ENCODE measurements at places on chromosomes 3 and 15. TPM values are rescaled to one million over a fixed set of nuclear protein-coding genes. Genes with fewer than 3 reads are reported as not detected.
A peak's percentile ranks its signal among the peaks of the same experiment; 100 is the strongest.

GRCh38 chr15:64947211-64947610, 35.5 kb downstream of the ANKDD1A start:
- DNase-seq = no peak

- peak; percentile 47 for DNase-seq
These were observed 617.4 kb downstream of the CADM2 start for GRCh38 chr3:85576091-85576690.

- no peak for DNase-seq
These were observed 125.2 kb upstream of the DPH6 start for GRCh38 chr15:35671197-35671596.

GRCh38 chr15:52132066-52132465, 19.5 kb upstream of the BCL2L10 start:
- no peak for DNase-seq

GRCh38 chr15:70198441-70199123, 100.9 kb upstream of the TLE3 start:
- DNase-seq = no peak

- DNase-seq = no peak
These were observed 392.1 kb downstream of the TUSC7 start for GRCh38 chr3:117101697-117102096.

GRCh38 chr3:13501958-13502790, 22.1 kb downstream of the HDAC11 start:
- no peak for DNase-seq

- no peak for DNase-seq
These were observed 25.5 kb upstream of the CP start for GRCh38 chr3:149247008-149247710.

- DNase-seq = no peak
These were observed 61.0 kb upstream of the RYK start for GRCh38 chr3:134311693-134312071.

DNA sequence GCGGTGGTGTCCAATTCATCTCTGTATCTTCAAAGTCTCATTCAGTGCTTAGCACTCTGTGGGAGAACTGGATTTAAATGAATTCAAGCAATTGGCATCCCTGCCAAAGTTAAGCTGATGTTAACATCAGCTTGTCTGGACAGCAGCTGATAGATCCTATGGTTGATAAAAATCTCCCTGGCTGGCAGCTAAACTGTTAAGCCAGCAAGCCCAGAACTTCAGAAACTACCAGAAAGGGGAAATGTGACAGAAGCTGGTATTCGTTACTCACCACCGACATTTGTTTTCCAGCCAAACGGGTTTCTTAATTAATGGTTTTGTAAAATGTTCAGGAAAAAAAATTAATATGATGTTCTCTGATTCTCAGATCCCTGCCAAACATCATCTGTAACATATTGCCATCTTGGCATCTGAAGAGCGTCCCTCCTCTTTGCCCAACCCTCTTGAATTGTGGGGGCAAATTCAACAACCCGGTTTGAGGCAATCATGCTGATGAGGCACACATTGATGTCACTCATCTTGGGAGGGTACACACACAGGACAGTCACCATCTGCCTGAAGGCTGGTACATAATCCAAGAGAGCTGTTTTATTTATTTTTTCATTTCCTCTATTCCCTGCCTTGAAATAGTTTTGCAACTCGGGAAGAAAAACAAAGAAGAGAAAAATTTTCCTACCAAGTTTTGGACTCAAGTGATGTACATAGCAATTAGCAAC, 76.3 kb upstream of the ABHD17C start:
- no peak for DNase-seq

DNA sequence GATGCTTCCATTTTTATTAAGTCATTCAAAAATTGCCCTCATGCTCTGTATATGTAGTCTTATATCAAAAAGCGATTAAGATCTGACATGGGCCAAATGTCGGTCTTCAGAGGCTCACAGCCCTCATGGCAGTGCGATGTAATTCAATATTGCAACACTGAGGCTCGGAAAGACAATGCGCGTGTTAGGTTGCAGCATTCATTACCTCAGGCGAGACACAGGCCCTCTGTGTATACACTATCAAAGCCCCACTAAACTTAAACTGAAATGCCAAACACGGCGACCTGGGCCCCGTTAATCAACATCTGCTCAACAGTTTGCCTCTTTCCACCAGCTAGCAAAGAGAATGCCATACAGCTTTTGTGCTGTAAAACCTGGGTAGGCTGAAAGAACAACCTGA, 413.4 kb downstream of the ERC2 start:
- no peak for DNase-seq

- no peak for DNase-seq
These were observed 192.1 kb upstream of the EOMES start for GRCh38 chr3:27914199-27914598.

- no peak for DNase-seq
These were observed 39.8 kb downstream of the TSC22D2 start for GRCh38 chr3:150447631-150448465.

Gene CFAP100
- 1.8 TPM for total RNA-seq

Gene SLC9C1
- 0.45 TPM for total RNA-seq
